ENCODE measurements at places on chromosomes 16 and 17.

- DNase-seq, result no peak
These were observed 17.1 kb downstream of the FOXK2 start for GRCh38 chr17:82536512-82537201.

- no peak for DNase-seq
These were observed 23.6 kb downstream of the SCPEP1 start for GRCh38 chr17:57001541-57001940.

- DNase-seq, result no peak
These were observed 9.9 kb downstream of the MFSD11 start for GRCh38 chr17:76747716-76748363.

DNA sequence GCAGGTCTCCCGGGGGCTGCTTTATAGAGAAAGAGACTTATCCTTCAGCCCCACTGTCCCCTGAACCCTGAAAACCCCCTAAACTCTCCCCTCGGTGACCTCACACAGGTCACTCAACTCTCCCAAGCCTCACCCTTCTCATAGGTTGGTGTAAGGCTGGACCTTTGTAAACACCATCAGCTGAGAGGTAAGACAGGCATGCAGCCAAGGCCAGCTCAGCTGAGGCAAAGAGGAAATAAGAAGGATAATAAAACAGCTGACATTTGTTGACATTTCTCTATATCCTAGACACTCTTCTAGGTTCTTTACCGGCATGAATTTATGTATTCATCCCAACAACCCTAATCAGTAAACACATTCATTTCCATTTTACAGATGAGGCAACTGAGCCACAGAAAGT lies 134.3 kb downstream of the CCT6B start:
- no peak for DNase-seq

DNA sequence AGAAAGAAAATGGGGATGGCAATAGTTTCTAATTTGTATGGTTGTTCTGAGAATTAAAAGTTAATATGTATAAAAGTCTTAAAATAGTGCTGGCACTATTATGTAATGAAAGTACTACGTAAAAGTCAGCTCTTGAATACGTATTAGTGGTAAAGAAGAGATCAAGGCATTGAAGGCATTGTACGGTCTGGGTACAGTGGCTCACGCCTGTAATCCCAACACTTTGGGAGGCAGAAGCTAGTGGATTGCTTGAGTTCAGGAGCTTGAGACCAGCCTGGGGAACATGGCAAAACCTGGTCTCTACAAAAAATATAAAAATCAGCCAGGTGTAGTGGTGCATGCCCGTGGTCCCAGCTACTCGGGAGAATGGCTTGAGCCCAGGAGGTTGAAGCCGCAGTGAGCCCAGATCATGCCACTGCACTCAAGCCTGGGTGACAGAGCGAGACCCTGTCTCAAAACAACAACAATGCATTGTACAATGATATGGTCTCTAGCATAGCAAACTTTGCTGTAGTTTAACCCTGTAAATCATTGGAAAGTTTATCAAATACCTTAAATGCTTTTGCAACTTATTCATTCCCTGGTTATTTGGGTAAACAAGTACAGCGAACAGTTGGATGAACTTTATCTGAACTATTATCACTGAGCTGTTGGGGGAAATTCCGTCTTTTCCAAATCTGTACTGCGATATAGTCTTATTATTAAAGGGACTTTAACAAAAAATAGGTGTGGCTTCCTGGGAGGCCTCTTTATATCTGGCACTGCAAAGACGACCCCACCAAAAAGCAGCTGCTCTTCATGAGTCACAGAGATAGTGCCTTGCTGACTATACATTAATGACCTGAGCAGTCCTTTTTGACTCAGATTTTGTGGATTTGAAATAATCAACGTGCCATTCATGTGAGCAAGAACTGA lies 73.6 kb downstream of the GPRC5B start:
- DNase-seq, result no peak

DNA sequence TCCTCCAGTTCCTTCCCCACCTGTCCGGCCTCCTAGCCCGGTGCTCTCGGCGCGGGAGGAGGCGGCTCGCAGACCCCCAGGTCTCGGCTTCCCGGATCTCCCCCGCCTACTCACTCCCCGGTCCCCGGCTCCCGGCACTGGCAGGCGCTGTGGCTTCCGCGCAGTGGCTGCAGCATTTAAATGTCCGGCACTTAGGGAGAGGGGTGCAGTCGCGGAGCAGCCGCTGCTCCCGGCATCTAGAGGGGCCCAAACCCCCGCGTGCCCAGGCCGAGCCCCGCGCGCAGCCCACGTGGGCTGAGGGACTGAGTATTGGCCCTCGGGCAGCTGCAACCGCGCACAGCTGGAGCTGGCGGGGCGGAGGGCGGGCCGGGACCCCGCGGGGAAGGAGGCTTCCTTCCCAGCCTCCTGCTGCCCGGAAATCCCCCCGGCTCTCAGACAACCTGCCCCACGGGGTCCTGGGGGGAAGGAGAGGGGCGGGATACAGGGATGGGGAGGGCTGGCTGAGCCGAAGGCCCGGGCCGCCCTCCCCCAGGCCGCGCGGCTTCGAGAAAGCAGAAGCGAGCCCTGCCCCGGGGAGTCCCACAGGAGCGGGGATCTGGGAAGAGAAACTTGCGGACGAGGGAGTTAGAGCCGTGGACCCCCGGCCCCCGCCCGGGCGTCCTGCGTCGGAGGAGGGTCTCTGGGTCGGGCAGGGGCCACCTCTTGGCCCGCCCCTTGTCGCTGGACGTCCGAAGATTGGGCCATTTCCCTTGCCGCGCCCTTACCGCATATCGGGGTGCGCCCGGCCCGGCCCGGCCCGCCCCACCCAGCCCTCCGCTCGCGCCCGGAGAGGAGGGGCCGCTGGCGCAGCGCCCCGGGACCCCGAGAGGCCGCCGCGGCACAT lies at the start of gene MMP25:
TSS of gene MMP25 (plus strand) at position 804 of the 883 bp plus-strand sequence. CDS start 357 bp downstream, outside the sequence.
- DNase-seq, result no peak

DNA sequence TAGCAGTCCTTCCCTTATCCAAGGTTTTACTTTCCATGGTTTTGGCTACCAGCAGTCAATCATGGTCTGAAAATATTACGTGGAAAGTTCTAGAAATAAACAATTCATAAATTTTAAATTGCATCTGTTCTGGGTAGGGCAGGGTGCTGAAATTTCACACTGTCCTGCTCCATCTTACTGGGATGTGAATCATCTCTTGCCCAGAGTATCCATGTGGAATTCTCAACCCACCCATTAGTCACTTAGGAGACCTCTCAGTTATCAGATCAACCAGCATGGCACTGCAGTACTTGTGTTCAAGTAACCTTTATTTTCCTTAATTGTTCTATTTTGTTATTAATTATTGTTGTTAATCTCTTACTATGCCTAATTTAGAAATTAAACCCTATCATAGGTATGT lies 202.8 kb upstream of the CPHXL start:
- DNase-seq, result no peak

GRCh38 chr16:27318392-27319256 lies 4.8 kb downstream of the IL4R start:
- peak; percentile 70 for DNase-seq

DNA sequence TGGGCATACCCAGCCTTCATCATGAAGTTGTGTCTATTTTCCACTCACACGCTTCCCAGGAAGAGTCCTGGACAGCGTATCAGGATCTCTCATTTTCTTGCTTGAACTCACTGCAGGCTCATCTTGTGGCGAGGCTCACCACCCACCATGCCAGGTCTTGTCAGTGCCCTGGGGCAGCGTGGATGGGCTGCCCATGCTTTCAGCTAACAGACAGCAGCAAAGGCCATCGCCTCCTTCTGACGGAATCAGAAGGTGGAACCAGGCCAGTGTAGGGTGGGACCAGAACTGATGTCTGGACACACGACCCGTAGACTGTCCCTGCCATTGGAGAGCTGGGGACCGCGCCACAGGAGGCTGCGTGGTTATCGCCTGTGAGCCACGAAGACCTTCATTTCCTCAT lies 169.4 kb downstream of the FOXL1 start:
- no peak for DNase-seq

DNA sequence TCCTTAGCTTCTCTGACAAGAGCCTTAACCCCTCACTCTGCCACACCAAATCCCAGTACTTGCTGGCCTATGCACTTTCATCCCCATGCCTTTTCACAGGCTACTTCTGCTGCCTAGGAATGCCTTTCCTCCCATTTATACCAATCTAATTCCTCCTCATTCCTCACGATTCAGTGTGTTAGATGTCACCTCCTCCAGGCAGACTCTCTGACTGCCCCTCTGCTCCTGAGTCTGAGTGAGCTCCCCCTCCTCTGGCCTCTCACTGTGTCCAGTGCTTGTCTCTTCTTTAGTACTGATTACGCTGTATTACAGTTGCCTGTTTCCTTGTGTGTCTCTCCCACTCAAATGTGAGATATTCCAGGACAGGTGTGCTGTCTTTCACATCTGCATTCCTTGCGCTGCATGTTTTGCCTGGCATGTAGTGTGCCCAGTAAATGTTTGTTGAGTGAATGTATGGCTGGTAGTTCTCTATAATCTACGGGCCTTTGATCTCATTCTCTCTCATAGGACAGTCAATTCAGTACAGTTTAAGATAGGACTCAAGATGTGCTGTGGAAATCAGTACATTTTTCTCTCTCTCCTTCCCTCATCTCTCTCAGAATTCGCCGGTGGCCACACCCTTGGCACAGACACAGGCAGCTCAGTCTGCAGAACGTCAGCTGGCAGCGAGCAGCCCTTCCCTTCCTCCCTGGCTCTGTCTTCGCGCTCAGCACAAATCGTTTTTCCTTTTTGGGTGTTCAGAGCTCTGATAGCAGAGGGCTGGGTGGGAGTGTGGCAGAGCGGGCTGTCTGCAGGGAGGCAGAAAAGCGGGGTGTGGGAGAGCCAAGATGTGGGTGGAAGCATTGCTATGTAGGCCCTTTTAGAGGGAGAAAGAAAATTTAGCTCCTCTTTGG lies 18.5 kb downstream of the ARL4D start:
- no peak for DNase-seq

DNA sequence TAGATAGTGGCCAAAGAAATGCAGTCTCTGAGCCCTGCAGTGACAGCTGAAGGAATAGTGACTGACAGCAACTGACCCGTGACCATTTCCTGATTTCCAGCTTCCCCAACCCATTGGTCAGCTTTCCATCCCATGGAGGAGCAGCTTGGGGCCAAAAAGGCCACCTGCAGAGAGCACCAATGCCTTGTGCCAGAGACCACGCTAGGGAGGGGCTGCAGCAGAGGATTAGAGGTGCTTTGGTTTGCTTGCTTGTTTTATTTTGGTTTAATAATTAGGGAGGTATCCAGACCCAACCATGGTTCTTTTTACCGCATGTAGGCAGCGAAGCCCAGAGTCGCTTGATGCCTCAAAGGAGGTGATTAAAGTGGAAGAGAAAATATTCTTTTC lies 61.3 kb upstream of the SIAH1 start:
- no peak for DNase-seq

- DNase-seq, result no peak
These were observed 93.5 kb upstream of the HSBP1 start for GRCh38 chr16:83714286-83714685.

- DNase-seq, result no peak
These were observed 15.8 kb downstream of the CACNG5 start for GRCh38 chr17:66850692-66851091.

GRCh38 chr16:16778332-16778731 lies 399.4 kb downstream of the NPIPA7 start:
- DNase-seq, result no peak

- no peak for DNase-seq
These were observed 247.0 kb upstream of the CIBAR2 start for GRCh38 chr16:85359147-85359822.

GRCh38 chr17:80109713-80110446 lies 8.5 kb downstream of the GAA start:
- no peak for DNase-seq

DNA sequence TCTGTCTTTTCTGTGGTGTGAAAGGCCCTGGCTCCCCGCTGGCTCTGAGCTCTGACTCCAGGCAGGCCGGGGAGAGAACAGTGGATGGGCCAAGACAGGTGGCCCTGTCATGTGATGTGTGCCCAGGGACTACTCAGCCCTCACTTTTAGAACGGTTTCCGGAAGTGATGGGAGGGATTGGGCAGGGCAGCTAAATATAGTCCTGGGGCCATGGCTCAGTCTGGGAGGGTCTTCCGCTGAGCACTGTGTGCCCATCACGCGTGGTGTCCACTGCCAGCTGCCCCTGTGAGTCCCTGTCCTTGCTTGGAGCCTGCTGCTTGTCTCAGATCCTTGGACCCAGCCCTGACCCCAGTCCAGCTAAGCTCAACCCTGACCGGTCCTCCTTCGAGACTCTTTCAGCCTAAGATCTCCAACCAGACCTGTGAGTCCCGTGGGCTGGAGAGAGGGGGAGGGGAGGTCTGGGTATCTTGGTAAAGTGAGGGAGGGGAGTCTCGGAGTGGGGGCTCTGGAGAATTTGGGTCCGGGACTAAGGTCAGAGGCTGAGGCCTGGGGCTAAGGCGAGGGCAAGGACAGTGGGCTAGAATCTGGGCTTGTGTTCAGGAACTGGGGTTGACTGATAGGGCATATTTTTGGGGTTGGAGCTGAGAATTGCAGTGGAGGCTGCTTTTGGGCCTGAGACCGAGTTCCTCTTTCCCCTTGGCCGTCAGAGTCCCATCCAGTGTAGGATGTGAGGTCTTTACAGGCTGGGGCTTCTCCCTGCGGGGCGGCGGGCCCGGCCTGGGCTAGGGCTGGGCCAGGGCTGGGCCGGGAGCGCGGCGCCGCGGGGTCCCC lies at the start of gene TRIM72:
TSS of gene TRIM72 (plus strand) at position 243 of the 831 bp plus-strand sequence. CDS start 620 bp downstream, outside the sequence.
- DNase-seq, result no peak

DNA sequence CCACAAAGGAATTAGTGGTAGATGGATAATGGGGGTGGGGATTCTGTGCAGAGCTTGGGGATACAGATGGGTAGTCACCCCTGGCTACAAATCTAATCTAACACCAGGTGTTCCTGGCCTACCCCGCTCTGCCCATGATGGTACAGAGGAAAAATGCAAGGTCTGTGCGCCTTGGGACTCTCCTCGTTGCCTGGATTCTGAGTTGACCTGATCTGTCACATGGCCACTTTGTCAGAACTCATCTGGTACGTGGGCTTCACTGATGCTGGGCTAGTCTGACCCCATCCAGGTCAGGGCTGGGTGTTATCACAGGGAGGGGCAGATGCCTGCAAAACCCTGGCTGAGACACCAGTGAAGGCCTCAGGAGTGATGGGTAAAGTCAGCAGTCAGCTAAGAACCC lies 5.2 kb downstream of the ZNF764 start:
- DNase-seq, result no peak

GRCh38 chr17:81707725-81708646 lies 4.1 kb upstream of the SLC25A10 start:
- DNase-seq, result no peak

DNA sequence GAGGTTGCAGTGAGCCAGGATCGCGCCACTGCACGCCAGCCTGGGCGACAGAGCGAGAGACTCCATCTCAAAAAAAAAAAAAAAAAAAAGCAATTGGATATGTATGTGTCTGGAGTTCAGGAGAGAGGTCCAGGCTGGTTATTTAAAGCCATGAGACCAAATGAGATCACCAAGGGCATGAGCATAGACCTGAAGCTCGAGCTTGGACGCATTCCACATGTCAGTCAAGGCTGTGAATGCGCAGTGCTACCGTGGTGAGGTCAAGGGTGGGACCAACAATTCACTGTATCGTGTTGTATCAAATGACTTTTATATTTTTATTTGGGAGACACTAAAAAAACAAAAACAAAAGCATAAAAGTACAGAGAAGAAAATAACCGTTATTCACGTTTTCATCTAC lies 29.1 kb upstream of the SPNS2 start:
- no peak for DNase-seq

- DNase-seq, result peak; percentile 75
These were observed 56.9 kb downstream of the CYB5D2 start for GRCh38 chr17:4199818-4200402.

- no peak for DNase-seq
These were observed 26.8 kb upstream of the CBFA2T3 start for GRCh38 chr16:89003831-89004208.
